A172 (cell line): ENCODE measurements at places on chromosomes 7 and 10. TPM values are rescaled to one million over a fixed set of nuclear protein-coding genes. Genes with fewer than 3 reads are reported as not detected.

HMX2 gene
- total RNA-seq = not detected in 2 replicates

IL15RA gene
- 10.3 and 16.3 TPM in 2 replicates for total RNA-seq

HOXA11 gene
- 1.2 TPM in 2 replicates for total RNA-seq

ABLIM1 gene
- total RNA-seq = 1.8 and 2.3 TPM in 2 replicates

ADK gene
- total RNA-seq = 51.4 and 52.5 TPM in 2 replicates

DKK1 gene
- 997 and 1,320 TPM in 2 replicates for total RNA-seq

FAM25C gene
- not detected in 2 replicates for total RNA-seq

NMT2 gene
- 102 and 105 TPM in 2 replicates for total RNA-seq

CAV1 gene
- total RNA-seq = 177 and 219 TPM in 2 replicates

DNA sequence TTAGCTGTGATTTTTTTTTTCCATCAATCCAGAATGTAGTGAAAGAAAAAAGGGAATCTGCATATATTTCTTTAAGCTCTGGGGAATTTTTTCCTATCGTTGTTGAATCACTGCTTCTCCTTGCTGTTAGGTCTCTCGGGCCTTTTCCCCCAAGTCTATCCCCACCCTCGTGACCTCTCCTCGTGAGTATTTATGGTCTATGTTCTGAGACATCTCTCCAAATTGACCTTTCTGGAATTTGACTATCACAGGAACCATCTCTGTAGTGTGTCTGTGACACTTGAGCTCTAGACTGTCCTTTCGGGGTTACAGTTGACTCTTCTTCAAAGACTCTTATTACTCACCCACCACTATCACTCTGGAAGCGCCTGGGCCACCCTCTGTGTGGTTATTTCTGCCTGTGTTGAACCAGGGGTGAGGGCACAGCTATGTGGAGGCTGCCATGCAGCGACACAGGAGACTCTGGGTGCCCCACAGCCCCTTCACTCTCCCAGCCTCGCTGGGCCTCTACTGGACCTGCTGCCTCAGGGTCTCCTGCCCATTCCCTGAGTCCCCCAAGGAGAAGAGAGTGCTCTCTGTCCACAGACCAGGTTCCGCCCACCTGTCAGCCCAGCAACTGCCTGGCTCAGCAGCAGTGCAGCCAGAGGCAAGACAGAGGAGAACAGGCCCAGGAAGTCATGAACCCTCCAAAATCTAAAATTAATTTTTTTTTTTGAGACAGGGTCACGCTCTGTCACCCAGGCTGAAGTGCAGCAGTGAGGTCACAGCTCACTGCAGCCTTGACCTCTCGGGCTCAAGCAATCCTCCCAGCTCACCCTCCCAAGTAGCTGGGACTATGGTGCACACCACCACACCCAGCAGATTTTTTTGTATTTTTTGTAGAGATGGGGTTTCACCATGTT is 45.7 kb upstream of the PTPRN2 start:
- DNase-seq = no peak

DNA sequence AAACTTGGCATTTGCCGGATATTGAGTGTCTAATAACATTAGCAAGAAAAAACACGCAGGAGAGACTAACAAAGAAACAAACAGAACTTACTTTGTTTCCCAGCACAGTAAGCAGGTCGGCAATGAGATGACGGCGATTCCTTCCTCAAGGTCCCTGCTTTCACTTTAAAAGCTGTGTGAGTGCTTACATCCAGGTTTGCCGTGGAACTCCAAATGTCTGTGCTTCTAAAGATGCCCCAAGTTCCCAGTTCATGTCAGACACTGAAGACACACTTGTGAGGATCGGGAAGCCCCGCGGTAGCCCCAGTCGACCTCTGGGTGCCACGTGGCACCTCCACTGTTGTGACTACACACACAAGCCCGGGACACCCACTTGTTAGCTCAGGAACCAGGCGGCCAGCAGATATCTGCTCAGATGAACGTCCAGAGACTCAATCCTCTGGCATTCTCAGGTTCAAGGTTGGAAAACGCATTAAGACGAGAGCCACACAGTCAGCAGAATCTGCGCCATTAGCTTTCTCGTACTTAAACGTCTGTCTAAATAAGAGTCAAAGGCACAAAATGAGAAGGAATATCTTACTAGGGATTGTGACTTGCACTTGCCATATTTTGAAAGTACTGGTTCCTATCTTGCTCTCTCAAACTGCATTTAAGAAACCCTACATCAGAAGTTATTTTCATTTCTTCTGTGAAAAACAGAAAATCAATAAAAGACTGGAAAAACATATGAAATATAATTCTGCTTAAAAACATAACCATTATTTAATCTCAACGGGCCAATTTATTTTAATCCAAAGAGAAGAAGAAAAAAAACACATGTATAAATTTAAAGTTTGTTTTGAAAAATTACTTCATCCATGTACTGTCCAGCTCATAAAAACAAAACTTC is 207.6 kb upstream of the KLF14 start:
- peak; percentile 58 for DNase-seq

- no peak for DNase-seq
Measured at GRCh38 chr7:157992511-157993160, 595.0 kb downstream of the PTPRN2 start.

DNA sequence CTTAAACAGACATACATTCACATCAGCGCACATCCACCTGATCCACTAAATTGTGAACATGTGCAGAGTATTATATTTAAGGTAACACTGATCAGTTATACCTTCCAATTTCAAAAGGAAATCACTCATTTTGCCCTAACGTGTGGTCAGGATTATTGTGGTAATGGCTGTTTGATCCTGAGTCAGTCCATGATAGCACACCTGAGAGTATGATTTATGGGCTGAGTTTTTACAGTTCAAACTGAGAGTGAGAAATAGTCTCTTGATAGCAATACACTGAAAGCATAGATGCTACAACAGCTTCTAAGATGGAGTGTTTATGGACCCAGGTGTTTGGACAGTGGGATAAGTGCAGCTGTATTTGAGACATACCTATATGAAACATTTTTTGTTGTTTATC is 96.7 kb downstream of the KIF20B start:
- DNase-seq = no peak

DNA sequence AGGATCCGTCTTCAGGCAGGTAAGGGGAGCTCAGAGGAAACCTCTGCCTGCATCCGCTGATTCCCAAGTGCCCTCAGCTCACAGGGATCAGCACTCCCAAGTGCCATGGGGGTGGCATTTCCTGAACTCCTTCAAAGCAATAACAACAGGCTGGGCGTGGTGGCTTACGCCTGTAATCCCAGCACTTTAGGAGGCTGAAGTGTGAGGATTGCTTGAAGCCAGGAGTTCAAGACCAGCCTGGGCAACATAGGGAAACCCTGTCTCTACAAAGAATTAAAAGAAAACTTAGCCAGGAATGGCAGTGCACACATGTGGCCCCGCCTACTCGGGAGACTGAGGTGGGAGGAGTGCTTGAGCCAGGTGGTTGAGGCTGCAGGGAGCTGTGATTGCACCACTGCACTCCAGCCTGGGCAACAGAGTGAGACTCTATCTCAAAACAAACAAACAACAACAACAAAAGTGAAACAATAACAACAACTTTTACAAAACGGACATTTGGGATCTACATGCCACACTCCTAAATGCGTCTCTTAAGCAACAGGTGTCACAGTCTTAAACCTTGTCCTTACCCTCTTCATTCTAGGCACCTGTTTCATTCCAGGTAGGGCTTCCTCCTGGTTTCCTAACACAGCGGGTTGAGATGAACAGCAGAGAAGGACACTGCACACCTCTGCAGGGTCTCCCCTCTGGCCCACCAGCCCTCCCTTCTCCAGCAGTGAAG is 73.8 kb downstream of the PAXIP1 start:
- DNase-seq = no peak

GRCh38 chr10:43093423-43094076 is 16.7 kb downstream of the RET start:
- DNase-seq = no peak

- DNase-seq = no peak
Measured at GRCh38 chr7:158539711-158540146, 47.9 kb downstream of the PTPRN2 start.

- DNase-seq = no peak
Measured at GRCh38 chr10:103569896-103570295, 76.4 kb downstream of the NEURL1 start.

DNA sequence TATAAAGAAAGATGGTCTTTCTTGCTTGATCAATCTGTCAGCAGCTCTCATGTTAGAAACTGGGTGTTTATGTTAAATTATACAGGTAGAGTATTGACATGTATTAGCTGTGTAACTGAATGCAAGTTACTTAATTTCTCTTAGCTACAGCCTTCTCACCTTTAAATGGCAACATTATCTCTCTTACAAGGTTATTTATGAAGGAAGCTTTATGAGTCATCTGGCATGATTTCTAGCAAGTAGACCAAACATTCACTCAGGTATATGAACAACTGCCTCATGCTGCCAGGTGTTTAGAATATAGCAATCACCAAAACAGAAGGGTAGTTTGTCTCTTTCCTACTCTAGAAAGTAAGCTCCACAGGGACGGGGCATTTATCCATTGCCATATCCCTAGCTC is 8.5 kb downstream of the ARL4A start:
- DNase-seq = peak; percentile 19

GRCh38 chr10:132355754-132356153 is 23.8 kb downstream of the LRRC27 start:
- no peak for DNase-seq

- DNase-seq = peak; percentile 28
Measured at GRCh38 chr7:146960773-146961391, 844.3 kb downstream of the CNTNAP2 start.

- DNase-seq = no peak
Measured at GRCh38 chr10:129756912-129757901, 206.9 kb downstream of the EBF3 start.

DNA sequence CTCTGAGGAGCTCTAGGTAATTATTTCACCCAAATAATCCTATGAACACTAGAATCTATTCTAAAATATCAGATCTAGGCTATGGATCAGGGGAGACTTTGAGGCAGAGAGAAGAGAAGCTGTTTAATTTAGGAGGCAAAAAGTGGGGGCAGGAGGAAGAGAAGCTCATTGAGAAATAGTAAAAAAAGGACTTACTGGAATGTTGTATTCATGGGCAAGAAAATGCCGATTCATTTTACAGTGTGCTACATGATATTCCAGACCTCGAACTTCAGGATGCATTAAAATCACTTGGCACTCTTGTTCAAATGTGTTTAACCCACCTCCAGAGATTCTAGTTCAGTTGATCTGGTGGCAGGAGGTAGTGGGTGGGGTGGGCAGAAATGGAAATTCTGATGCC is 109.5 kb upstream of the ITGB1 start:
- DNase-seq = no peak

- DNase-seq = no peak
Measured at GRCh38 chr7:87375662-87376435, 30.4 kb downstream of the CROT start.
